ENCODE measurements at places on chromosomes 16 and 17. TPM values are rescaled to one million over a fixed set of nuclear protein-coding genes. Genes with fewer than 3 reads are reported as not detected.

RGS11 gene
- 6.6 TPM for total RNA-seq

NPIPA2 gene
- 2.1 TPM for total RNA-seq

CDR2L gene
- total RNA-seq: 15.1 TPM

HBM gene
- total RNA-seq: not detected

SPATA33 gene
- total RNA-seq: 12.6 TPM

IGFBP4 gene
- total RNA-seq: 87.4 TPM

- H3K36me3 ChIP-seq: no peaks in the 10 kb centered on the region
- H3K4me1 ChIP-seq: no peaks in the 10 kb centered on the region
- no peak overlapping the region for H3K27ac ChIP-seq
- peak overlapping the region; percentile 58 for H3K4me3 ChIP-seq
Measured at GRCh38 chr17:2853283-2854142, 57.3 kb downstream of the RAP1GAP2 start.

DNA sequence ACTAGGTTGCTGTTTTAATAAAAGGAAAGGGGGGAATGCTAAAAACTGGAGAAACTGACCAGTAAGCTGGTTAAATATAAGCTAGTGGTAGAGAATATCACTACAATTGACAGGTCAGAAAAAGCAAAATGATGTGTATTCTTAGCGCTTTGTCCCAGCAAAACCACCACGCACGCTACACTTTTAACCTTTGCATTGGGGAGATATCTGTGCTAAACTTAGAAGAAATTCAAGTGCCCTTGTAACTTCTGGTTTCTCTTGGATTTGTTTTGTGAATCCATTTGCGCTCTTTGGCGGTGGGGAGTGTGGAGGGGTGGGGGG lies 1.4 kb downstream of the GAN start:
- H3K27ac ChIP-seq: peak overlapping the region; percentile 89
- peaks cover 25% of the 10 kb centered on the region for H3K4me1 ChIP-seq
- H3K4me3 ChIP-seq: peak overlapping the region; percentile 97
- no peaks in the 10 kb centered on the region for H3K27me3 ChIP-seq
- DNase-seq: no peak

Measured in cardiac muscle cell (in vitro differentiated cells and primary cell).